Suppressor macrophage treated with lipopolysaccharide for 4 hours (primary cell): ENCODE measurements at places on chromosomes 7 and 10.

GRCh38 chr10:34178196-34178595 lies 636.9 kb downstream of the PARD3 start:
- DNase-seq, result no peak

DNA sequence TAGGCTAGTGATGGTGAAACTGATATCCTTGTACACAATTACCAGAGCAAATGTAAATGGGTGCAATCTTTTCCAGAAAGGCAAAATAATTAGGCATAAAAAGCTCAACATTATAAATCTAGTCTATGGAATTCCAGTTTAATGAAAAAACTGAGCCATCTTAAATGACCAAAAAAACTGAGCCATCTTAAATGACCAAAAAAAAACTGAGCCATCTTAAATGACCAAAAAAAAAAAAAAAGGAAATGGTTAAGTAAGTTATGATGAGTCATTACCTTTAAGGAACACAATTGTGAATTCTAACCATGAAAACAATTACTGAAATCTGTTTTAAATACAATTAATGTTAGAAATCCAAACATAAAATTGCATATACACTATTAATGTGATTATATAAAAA lies 25.3 kb downstream of the USP6NL start:
- peak; percentile 46 for DNase-seq

- DNase-seq, result no peak
Measured at GRCh38 chr10:71462062-71462935, 65.6 kb downstream of the CDH23 start.

- DNase-seq, result no peak
Measured at GRCh38 chr10:44879531-44879899, 31.6 kb upstream of the TMEM72 start.

DNA sequence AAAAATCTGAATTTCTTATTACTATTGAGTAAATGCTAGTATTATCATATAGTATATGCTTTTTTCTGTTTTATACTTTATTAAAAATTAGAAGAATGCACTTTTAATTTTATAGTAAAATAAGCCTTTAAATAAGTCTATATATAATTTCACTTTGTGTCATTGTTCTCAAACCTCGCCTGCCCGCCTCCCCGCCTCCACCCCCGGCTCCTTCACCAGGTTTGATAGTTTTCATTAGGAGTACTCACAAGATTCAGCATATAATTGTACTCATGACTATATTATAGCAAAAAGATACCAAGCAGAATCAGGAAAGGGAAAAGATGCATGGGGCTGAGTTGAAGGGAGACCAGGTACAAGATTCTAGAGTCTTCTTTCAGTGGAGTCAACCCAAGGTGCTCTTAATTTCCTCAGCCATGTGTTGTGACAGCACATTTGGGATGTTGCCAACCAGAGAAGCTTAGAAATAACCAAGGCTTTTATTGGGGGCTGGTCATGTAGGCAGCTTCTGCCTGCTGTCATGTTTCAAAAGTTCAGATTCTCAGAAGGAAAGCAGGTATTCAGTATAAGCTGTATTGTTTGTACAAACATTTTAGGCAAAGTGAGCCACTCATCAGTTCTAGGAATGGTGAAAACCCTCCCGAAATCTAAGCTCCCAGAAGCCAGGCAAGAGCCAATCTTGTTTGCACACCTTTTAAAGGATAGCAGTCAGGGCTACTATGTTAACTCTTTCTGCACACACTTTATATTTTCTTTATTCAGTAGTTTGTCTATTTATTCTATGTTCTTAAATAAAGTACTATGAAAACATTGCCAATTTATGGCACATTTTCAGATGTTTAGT lies 12.3 kb downstream of the NHLRC2 start:
- DNase-seq, result no peak

DNA sequence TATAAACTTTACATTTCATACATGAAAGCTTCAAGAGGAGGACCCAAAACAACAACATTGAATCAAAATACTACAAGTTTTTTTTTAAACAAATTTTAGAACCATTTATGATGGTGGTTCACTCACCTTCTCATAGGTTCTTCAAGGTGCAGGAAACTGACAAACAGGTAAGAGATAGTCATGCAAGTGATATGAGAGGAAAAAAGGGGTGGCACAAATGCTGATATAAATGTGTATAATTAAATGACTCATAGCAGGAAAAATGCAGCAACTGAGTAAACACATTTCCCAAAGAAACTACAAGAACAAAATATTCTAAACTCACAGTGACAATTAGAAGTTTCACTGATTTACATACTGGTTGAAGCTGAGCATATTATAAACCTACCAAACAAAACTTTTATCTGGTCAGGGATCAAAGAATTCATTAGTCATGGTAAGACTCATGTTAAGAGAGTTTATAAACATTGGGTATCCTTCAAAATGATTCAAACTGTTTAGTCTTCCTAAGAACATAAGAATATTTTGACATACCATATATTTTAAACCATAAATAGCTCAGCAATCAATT lies 14.1 kb downstream of the ZWINT start:
- DNase-seq, result no peak

GRCh38 chr10:33193701-33194521 lies 140.6 kb downstream of the NRP1 start:
- peak; percentile 60 for DNase-seq

- no peak for DNase-seq
Measured at GRCh38 chr7:103918631-103919271, 70.7 kb downstream of the RELN start.

DNA sequence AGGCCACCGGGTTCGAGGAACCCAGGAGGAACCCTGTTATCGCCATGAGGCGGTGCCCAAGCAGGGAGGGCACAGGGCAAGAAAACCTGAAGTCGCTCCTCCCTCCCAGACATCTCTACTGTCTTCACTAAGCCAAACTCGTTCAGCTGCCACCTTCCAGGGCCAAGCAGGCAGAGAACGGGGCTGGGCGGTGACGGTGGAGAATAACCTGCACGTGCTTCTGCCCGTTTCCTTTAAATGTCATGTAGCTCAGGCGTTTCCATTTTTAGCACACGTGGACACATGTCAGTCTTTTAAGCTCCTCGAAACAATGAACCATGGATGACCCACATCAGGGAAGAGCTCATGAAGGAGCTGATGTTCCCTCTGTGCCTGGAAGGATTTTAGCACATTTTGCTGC lies 124.3 kb upstream of the KLF6 start:
- DNase-seq, result no peak

- DNase-seq, result no peak
Measured at GRCh38 chr10:3222068-3222467, 49.5 kb upstream of the PITRM1 start.

- no peak for DNase-seq
Measured at GRCh38 chr10:98269435-98269912, 1.5 kb upstream of the LOXL4 start.

DNA sequence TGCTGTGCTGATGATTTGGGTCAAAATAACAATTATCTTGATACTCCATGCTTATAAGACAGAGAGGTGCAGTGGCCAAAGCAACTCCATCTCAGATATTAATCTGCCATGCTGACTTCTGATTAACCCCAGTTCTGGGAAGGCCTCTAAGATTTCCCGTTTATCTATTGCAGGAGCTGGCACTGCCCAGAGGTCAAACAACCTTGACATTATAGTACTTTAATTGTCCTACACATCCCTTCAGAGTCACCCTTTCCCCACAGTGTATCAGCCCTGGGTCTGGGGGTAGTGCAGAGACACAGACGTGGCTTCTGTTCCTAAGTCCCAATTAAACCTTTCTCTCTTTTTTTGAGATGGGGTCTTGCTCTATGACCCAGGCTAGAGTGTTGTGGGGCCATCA lies 63.8 kb downstream of the PARD3 start:
- no peak for DNase-seq

- no peak for DNase-seq
Measured at GRCh38 chr7:84904561-84904960, 282.3 kb downstream of the SEMA3D start.

- DNase-seq, result no peak
Measured at GRCh38 chr10:7298495-7298894, 112.3 kb downstream of the SFMBT2 start.

GRCh38 chr7:98879198-98879978 lies 1.1 kb downstream of the TRRAP start:
- peak; percentile 21 for DNase-seq

DNA sequence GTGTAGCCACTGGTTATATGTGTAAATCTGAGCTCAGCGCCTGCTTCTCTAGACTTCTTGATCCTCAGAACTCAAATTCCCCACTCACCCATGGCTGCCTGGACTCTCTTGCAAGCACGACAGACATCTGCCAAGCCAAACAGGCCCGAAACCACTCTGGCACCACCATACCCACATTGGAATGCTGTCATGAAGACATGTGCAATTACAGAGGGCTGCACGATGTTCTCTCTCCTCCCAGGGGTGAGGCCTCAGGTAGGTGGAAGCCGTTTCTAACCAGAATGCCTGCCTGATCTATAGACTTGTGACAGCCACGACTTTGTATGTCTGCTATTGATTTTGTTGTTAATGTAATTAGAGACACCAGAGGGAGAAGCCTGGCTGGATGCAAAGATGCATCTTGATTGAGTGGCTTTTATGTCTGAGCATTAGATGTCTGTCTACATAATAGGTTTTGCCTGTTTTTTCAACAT lies 4.0 kb downstream of the BAMBI start:
- DNase-seq, result no peak

GRCh38 chr10:23314835-23315239 lies 29.8 kb downstream of the C10orf67 start:
- peak; percentile 87 for DNase-seq

GRCh38 chr7:36280840-36281812 lies 108.5 kb upstream of the ANLN start:
- DNase-seq, result peak; percentile 92

GRCh38 chr10:994836-995558 lies 6.8 kb downstream of the GTPBP4 start:
- no peak for DNase-seq

DNA sequence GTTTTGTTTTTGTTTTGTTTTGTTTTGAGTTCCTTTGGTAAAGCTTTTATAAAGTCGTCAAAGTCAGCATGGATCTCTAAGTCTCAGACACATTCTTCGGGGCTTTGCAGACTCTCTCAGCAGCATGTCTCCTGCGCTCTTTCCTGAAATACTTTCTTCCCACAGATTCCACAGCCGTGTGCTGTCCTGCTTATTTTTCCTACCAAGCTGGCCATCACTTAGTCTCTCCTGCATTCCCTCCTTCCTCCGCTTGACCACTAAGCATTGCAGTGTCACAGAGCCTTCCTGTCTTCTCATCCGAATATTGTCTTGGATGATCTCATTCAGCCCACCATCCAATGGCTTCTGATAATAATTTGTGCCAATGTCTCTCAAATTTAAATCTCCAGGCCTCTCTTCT lies 434.3 kb upstream of the C7orf33 start:
- DNase-seq, result no peak

GRCh38 chr7:91814189-91814588 lies 66.3 kb downstream of the MTERF1 start:
- DNase-seq, result no peak

- no peak for DNase-seq
Measured at GRCh38 chr7:66152371-66153191, 37.9 kb downstream of the CRCP start.

DNA sequence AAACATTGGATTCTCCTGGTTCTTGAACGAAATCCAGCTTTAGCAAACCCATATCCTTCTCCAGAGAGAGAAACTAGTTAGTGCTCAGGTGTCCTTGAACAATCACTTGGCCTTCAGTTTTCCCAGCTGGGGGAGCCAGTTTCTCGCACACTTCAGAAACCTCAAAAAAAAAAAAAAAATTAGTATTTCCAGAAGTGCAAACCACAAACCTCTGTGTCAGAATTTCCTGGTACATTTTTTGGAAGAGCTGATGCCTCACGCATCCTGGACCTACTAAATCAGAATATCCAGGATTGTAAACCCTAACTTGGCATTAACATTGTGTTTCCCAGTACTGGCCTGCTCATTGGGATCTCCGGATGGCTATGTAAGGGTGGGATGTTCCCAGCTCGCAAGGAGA lies 143.4 kb upstream of the EGR2 start:
- DNase-seq, result no peak

DNA sequence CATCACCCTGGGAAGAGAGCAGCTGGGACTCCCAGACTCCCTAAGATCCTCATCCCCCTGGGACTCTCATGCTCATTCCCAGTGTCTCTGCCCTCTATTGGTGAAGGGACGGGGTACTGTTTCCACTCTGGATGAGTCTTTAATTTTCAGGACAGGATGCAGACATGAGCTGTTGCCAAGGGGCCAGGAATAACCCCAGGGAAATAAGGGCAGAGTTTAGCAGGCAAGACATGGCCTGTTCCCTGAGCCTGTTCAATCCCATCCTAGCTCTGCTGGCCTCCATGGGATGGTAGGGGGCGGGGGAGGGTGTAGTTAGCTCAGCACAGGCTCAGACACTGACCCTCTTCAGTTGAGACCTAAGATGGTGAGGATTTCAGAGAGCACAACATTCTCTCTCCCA lies 14.0 kb downstream of the C10orf105 start:
- no peak for DNase-seq

GRCh38 chr7:110502888-110503465 lies 588.0 kb upstream of the LRRN3 start:
- DNase-seq, result no peak

GRCh38 chr10:63227207-63227895 lies 94.2 kb downstream of the NRBF2 start:
- DNase-seq, result no peak

- DNase-seq, result no peak
Measured at GRCh38 chr10:89518876-89519842, 16.2 kb downstream of the SLC16A12 start.

- no peak for DNase-seq
Measured at GRCh38 chr10:14261336-14261735, 69.4 kb downstream of the FRMD4A start.

GRCh38 chr10:80945264-80945880 lies 407.7 kb downstream of the SH2D4B start:
- peak; percentile 6 for DNase-seq

- no peak for DNase-seq
Measured at GRCh38 chr7:24500599-24500998, 72.7 kb upstream of the PALS2 start.

- DNase-seq, result no peak
Measured at GRCh38 chr7:157468221-157469111, 131.7 kb downstream of the DNAJB6 start.

- DNase-seq, result peak; percentile 58
Measured at GRCh38 chr10:19929506-19930140, 113.4 kb downstream of the PLXDC2 start.

- peak; percentile 88 for DNase-seq
Measured at GRCh38 chr7:80721883-80722615, 83.6 kb downstream of the CD36 start.

- no peak for DNase-seq
Measured at GRCh38 chr10:90245623-90246022, 544.2 kb downstream of the KIF20B start.

GRCh38 chr7:134740376-134740775 lies 39.1 kb upstream of the CALD1 start:
- no peak for DNase-seq

DNA sequence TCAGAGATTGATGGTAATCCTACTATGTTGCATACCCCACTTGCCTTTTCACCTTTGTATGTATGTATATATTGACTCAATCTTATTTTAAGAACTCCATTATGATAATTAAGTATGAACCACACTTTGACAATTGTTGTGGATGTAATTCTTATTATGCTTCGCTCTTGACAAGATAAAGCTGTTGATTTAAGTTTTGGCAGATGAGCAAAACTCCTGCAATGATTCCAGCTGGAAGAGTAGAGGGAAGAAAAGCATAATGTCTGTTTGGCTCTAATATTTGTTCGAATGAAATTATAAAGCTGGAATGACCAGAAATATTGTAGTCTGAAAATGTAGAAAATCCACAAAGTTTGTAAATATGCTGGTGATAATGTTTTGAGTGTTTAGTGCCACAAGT lies 83.8 kb upstream of the AKR1E2 start:
- DNase-seq, result no peak

- DNase-seq, result no peak
Measured at GRCh38 chr10:65419629-65420028, 1506.2 kb upstream of the LRRTM3 start.
